Stimulated activated CD4-positive, alpha-beta T cell treated with anti-CD3 and anti-CD28 coated beads, TNF-alpha, amount 100 ng/mL, for 1 hour (primary cell): ENCODE measurements at places on chromosomes 7 and 10.

DNA sequence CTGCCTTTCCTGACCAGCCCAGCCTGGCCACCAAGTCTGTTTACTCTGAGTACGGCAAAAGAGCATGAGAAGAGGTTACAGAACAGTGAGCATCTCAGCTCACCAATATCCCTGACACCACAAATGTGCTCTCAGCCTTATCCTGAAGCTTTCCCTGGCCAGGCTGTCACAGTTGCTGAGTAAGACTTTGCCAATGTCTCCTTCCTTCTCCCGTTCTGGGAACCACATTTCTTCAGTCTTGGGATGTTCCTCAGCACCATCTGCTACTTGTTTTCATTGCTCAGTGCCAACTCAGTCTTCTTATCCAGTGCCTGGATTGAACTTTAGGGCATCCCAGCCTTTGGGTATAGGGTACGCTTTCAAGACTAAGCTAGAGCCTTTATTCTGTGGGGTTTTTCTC lies 7.1 kb upstream of the KCNIP2 start:
- DNase-seq = no peak

DNA sequence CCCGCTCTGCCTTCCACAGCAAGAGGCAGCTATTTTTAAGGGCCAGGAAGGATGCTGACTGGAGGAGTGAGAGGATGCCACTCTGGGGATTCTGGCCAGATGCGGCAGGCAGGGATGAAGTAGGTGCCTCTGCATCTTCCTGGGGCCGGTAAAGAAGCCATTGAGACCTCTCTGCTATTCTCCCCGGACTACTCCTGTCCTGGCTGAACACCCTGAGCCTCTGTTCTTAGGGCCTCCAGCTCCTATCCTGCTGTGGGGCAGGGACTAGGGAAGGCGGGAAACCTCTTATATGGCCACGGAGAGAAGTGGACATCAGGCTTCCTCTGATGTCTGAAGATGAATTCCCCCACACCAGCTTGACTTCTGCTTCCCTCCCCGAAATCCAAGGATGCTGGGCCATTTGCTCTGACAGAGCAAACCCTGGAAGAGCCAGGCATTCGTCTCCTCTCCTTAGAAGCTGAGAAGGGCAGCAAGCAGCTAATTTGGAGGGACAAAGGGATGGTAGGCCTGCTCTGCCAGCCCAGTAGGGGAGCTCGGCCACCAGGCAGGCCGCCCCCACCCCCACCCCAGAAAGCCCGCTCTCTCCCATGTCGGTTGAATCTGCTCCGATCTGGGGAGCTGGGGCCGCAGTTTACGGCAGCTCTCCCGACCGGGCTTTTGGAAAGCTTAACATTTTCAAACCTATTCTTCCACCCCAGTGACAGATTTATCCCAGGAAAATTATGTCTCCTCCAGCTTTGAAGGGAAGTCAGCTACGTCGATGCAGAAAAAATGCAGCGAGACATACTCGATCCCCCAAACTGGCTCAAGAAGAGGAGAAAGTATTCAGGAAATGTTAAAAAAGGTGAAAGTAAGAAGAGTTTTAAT lies 2.8 kb downstream of the FGF8 start:
- no peak for DNase-seq

DNA sequence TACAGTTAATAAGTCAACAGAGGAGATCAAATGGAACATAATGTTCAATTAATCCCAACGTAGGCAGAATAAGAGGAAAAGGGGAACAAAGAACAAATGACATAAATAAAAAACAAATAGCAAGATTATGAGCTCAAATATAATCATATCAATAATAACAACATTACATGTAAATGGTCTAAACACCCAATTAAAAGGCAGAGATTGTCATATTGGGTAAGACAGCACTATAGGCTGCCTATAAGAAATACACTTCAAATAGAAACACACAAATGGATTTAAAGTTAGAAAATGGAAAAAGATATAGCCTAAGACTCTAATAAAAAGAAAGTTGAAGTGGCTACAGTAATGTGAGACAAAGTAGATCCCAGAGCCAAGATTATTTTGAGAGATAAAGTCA lies 126.4 kb upstream of the PTER start:
- DNase-seq = no peak

DNA sequence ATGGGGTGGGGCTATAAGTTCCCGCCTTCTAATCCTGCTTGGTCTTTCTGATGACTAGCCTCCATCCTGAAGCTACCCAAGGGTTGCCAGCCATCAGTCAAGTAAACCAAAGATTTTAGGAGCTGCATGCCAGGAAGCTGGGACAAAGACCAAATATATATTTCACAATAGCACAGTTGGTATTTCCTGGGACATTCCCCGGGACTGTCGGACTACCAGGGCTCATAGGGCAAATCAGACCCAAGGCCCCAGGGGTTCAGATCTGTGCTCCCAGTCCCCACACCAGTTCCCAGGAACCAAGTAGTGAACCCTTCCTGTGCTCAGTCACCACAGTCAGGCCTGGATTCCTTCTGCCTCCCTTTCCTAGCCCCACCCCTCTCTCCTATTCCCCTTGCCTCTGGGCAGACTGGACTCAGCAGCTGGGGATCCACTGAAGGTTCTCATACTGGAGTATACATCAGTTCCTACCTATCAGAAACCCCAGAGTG lies 5.7 kb upstream of the CXCL12 start:
- DNase-seq = no peak

DNA sequence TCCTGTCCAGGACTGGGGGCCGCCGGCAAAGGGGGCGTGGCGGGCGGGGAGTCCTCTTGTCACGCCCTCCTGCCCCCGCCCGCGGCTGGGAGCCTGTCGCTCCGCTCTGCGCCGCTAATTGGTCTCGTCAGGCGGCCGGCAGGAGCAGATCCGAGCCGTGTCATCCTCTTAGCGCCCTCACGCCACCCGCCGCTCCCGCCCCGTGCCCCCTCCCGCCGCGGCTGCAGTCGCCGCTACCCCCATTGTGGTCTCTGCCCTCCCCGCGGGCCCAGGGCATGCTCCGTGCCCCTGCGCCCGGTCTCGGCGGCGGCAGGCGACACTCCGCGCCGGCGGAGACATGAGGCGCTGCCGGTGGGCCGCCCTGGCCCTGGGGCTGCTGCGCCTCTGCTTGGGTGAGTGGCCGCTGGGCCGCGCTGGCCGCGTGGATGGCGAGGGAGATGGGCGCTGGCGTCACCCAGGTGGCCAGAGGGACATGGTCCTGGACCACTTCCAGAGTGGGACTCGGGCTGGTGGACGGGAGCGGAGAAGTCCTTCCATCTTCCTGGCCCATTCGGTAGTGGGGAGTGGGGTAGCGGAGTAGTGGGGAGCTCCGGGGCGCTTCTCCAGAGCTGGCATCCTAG lies at the start of gene CDHR1:
TSS of gene CDHR1 (plus strand) at position 114 of the 620 bp plus-strand sequence. CDS start at position 338, 224 bp downstream.
- DNase-seq = no peak

DNA sequence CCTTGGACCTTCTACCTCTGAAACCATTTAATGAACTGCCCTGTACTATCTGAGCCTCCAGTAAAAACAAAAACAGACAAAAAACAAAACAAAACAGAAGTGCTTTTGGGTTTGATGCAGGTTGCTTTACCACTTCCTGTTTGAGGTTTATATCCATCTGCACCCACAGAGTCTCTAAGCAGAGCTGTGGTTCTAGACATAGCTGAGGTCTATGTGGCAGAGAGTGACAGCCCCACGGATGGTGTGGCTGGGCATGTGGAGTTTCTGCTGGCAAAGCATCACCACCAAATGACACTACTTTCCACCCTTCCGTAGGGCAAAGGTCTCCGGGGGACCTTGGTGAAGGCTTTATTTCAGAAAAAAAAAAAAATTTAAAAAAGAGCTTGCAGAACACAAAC lies 754.2 kb downstream of the GRID1 start:
- no peak for DNase-seq
